Stimulated activated CD8-positive, alpha-beta memory T cell treated with anti-CD3 and anti-CD28 coated beads, Interleukin-4, amount 100 ng/mL, for 1 hour (primary cell): ENCODE measurements at places on chromosomes 11 and 22.

GRCh38 chr11:13145461-13145860 is 132.1 kb upstream of the BMAL1 start:
- DNase-seq = no peak

GRCh38 chr11:9838961-9839360 is 175.1 kb downstream of the SWAP70 start:
- no peak for DNase-seq

- DNase-seq = no peak
Measured at GRCh38 chr11:66879583-66879982, 22.7 kb downstream of the LRFN4 start.

DNA sequence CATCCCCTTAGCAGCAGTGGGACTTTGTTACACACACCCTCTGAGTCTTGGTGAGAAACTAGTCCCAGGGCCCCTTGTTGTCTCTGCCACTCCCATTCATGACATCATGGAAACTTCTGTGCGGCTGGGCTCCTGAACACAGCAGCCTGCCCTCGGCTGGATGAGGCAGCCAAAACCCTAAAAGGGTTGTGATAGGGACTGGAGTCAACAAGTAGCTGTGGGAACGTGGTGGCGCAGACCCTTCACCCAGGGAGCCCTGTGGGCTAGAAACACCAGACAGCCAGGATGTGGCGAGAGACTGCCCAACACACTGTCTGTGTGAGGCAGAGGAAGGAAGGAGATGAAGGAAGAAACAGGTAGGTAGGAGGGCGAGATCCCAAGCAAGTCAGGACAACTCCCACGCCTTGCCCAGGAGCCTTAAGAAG is 3.9 kb downstream of the CD3D start:
- DNase-seq = peak; percentile 80

DNA sequence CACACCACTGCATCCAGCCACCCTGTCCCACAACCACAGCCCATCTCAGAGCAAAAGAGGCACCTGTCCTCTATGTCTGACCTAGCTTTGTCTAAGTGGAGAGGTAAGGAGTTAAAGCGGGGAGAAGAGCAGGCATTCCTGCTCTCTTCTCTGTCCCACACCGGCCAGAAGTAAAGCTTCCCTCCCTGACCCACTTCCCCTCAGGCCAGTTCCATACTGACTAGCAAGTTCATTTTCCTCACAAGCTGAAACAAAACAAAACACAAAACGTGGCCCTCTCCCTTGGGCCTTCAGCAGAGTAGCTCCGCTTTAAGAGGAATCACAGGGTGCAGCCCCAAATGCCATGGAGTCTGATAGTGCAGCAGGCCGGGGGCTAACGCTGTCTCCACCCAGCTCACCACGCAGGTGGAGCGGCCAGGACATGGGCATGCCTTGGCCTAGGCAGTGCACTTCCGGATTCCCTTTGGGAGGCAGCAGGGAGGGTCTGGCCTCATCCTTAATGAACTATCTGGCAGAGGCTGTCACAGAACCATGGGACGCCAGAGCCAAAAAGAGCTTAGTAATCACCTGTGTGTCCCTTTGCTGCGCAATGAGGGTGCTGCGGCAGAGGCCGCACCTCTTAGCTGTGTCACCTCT is 34.0 kb downstream of the FLI1 start:
- DNase-seq = no peak

- DNase-seq = no peak
Measured at GRCh38 chr11:112391086-112391485, 130.4 kb upstream of the PLET1 start.

DNA sequence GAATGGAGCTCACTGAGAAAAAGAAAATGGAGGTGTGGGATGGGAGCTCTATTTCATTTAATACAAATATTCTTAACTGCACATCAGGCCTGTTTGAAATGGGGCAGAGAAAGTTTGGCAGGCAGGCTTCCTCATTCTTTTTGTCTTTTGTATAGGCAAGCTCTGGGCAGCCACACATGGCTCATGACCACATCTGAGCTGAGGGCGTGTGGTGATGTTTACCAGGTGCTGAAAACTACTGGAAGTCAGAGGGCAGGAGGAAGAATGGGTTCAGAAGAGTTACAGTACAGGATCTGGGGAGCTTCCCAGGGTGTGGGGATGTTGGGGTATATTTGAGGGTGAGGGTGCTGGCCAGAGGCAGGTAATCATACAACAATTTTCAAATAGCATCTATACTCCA is 66.3 kb upstream of the NAV2 start:
- no peak for DNase-seq

GRCh38 chr22:40265783-40266182 is 80.5 kb upstream of the ADSL start:
- DNase-seq = no peak

DNA sequence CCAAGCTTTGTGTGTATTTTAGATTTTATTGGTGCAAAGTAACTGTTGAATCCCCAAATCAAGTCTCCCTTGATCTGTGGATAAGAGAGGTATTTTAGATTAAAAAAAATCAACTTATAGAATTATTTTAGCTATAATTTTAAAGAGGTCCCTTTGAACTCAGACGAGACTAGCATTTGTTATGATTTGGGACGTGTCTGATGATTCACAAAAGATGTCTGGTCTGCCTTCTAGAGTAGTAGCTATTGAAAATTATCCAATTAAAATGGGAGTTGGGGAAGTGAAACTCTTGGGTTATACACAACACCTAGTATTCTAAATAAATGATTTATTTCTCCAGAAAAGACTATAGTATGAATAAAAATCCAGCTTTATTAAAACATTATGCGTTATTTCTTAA is 227.9 kb upstream of the GRIA4 start:
- DNase-seq = no peak

DNA sequence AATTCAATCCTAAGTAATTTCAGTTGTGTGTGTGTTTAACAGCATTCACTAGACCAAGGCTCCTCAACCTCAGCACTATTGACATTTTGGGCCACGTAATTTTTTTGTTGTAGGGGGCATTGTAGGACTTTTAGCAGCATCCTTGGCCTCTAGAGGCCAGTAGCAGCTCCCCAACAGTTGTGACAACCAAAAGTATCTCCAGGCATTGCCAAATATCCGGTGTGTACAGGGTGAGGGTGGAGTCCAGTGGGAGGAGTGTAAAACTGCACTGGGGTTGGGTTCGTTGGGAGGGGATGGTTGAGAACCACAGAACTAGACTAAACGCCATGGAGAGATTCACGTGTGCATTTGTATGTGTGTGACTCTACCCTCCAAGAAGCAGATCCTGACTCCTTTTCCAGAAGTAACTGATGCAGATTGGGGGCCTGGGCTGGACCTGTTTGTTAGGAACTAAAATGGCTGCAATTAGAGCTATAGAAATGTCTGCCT is 5.9 kb upstream of the PHF21A start:
- DNase-seq = no peak

GRCh38 chr11:24617856-24618255 is 121.0 kb downstream of the LUZP2 start:
- no peak for DNase-seq

DNA sequence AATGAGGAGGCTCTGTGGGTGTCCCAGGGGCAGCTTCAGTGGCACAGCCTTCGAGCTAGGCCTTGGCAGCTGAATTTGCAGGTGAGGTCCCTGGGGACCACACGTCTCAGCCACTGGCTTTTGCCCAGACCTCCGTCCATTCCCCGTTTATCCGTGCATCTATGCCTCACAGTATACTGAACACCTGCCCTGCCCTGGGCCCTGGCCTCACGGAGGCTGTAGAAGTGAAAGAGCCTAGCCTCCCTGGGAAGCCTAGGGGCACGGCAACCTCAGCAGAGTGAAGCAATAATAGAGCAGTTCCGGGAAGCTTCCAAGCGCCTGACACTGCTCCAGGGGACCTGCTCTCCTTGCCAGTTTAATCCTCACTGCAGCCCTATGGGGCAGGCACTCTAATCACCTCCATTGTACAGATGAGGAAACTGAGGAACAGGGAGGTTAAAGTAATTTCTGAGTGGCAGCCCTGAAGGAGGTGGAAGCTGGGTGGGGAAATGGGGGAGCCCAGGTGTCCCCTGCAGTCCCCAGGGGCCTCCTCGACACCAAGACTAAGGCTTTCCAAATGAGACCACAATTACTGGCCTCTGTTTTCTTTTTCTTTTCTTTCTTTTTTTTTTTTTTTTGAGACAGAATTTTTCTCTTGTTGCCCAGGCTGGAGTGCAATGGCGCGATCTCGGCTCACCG is 2.7 kb upstream of the NFAM1 start:
- no peak for DNase-seq

GRCh38 chr22:37509059-37509860 is 10.0 kb downstream of the CARD10 start:
- no peak for DNase-seq

DNA sequence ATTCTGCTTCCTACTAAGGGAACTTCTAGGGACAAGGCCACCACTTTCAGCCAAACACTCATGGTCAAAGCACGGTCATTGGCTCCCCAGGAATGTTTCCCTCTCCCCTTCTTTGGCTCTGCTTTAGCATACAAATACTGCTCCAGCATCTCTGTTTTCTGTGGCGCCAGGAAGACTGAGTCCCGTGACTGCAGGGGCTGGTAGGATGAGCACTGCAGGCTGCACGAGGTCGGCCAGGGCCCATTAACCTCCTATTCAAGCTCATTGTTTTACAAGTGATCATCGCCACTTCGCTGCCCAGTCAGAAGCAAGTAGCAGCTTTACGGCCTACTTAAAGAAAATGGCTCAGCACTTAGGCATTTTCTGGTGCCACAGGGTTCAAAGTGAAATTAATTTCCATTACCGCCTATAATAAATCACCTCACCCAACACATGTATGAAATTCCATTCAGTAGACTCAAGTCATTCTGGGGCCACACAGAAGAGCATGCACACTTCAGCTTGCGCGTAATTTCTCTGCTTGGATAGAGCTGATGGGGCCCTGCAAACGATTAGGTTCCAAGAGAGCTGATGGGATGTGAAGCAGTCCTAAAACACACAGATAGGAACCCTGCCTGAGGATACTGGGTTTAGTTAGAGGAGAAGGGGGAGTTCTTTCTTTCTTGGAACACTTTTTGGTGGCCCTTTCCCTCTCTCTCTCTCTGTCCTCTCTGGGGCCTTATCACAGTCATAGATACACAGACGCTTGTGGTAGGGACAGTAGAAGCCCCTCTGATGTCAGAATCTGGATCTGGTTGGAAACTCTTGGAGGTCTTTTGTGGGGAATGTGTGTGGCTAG is 173.7 kb downstream of the KIF18A start:
- no peak for DNase-seq

- no peak for DNase-seq
Measured at GRCh38 chr11:103803062-103803461, 233.4 kb upstream of the DDI1 start.

DNA sequence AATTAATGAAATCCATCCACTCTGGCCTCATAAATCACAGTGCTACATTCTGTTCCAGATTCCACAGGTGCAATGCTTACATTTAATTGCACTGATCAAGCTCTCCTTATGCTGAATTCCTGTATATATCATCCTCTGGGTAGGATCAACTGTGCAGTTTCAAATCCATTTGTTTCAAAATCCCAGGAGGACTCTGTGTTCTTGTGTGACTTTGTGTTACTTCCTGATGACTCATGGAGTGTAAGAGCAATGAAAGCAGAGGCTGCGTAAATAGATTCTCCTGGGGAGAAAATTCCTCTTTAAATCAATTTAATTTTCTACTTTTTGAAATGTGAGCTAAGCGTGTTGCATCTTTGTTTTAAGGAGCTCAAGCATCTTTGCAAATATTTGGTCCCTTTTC is 752.7 kb downstream of the METTL15 start:
- no peak for DNase-seq

DNA sequence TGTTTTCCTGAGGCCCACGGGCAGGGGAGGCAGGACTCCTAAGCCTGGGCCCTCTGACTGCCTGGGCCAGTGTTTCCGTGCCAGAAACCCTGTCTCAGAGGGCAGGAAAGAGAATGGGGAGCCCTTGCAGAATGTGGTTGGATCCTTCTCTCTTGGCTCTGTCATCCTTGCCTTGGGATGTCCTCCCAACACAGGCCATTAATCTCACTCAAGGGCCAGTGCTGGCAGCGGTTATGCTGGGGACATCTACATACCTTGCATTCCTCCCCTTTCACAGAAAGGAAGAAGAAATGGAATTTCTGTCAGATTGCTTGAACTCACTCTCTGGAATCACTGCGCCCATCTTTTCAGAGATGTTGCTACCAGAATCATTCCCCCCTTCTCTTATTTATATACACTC is 296.9 kb downstream of the KIRREL3 start:
- no peak for DNase-seq

DNA sequence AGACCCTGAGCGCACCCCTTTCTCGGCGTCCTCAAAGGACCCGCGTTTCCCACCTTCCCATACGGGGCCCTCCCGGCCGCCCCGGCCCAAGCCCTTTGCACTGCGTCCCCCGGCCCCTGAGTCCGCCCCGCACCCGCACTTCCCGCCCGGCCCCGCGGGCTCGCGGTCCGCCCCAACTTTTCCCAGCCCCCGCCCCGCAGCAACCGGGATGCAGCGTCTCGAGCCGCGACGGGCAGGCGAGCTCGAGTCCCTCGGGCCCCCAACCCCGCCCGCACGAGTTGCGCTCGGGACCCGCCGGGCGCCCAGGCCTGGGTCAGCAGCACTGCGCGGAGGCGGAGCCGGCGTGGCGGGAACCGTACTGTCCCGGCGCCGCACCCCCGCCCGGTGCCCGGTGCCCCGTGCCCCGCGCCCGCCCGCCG is 371 bp downstream of the SMCO4 start:
- no peak for DNase-seq

- DNase-seq = no peak
Measured at GRCh38 chr11:1785749-1786413, 22.2 kb upstream of the CTSD start.

GRCh38 chr11:130828741-130829140 is 87.5 kb downstream of the SNX19 start:
- DNase-seq = no peak
